Stimulated activated CD4-positive, alpha-beta T cell treated with anti-CD3 and anti-CD28 coated beads, Interleukin-1b, Interleukin-23, amount 100 ng/mL, for 1 hour (primary cell): ENCODE measurements at places on chromosomes 1 and 21.

DNA sequence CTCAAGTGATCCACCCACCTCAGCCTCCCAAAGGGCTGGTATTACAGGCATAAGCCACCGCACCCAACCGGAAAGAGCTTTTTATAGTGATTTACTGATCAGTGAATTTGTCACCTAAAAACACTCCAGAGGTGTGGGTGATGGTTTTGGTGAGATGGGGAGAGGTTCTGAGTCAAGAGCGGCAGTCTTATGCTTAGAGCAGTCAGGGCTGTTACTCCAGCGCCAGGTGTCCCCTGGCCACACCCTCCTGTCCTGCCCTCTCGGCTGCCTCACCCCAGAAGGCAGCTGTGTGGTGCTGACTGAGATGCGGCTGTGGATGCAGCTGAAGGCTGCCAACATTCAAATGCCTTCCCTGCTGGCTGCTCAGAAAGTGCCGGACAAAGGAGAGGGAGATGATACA lies 94.5 kb upstream of the LPGAT1 start:
- DNase-seq: no peak

- no peak for DNase-seq
Measured at GRCh38 chr1:43312212-43312623, 11.4 kb downstream of the TIE1 start.

DNA sequence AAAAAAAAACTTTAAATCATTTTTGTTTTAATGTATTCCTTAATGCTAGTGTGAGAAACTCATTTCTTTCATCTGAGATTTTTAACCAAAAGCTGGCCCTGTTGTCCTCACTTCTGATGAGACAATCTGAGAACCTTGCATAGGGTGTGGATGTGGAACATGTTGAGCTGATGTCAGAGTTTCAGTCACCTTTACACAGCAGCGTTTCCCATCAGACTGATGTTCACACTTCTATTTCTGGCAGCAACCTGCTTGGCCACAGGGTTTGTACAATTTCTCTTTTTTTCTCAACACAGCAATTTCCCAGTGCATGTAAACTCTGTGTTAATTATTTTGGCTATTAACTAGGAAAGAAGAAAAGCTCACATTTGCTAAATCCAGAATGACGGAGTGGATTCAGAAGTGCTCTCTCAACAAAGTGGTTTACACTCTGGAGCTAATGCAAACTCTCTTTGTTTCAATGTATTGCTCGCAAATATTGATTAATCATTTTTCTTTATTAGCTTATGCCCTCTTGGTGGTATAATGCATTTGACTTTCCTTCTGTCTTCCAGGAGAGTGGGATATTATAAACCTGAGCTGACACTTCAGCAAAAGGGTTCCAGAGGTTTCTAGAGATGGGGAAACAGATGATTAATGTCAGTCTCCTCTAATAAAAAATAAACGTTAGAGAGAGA lies 70.5 kb upstream of the HSPA13 start:
- no peak for DNase-seq

DNA sequence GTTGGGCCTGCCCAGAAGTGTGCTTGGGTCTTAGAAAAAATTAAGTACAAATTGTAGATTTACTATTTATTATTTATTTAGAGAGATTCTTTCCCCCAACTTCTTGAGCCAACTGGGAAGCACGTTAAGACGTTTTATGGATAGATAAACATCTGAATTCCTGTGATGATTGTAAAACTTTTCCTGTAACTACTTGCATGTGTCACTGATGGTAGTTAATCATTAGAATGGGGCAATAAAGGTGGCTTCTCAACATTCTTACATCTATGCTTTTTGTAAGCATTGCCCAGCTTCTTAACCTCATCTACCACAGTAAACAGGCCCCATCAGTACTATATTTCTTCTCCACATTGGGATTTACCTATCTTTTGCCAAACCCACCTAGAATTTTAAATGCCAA lies 559.8 kb downstream of the LMO4 start:
- DNase-seq: no peak

DNA sequence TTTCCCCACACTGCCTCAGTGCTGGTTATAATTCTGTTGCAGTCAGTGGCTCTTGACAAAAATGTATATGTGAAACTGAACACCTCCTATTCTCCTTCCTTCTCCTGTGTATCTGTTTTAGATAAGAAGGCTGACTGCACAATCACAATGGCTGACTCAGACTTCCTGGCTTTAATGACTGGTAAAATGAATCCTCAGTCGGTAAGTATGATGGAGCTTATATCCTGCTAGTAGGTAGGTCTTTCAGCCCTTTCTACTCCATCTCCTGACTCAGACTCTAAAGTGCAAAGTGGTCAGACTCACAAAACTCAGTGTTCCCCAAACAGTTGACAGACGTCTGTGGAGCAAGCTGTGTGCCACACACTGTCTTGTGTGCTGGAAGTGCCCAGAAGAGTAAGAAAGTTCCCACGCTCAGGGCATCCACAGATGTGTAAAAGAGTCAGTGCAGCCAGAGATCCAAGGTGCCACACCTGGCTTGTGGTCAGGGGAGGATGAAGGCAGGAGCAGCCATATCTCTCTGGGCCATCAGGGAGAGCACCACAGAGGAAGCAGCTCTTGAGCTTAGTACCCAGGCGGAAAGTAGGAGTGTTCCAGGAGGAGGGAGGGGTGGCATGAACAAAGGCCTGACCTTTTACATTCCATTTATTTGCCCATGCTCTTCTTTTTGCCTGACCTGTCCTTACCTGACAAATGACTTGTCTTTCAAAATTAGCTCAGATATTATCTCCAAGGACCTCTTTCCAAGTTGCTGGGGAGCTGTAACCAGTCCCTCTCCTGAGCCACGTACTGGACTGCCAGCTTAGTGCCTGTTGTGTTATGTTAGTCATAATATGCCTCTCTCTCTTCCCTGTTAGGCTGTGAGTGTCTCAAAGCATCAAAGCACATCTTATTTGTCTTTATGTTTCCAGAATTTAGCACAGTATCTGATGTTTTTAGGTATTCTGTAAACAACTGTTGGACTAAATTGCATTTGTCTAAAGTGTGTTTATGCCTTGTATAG lies 14.0 kb upstream of the PODN start:
- DNase-seq: no peak

GRCh38 chr1:212302745-212303383 lies 17.7 kb downstream of the PPP2R5A start:
- no peak for DNase-seq

GRCh38 chr21:35414507-35415139 lies 365.5 kb upstream of the RUNX1 start:
- DNase-seq: no peak

GRCh38 chr1:202689082-202689481 lies 21.2 kb downstream of the SYT2 start:
- no peak for DNase-seq

DNA sequence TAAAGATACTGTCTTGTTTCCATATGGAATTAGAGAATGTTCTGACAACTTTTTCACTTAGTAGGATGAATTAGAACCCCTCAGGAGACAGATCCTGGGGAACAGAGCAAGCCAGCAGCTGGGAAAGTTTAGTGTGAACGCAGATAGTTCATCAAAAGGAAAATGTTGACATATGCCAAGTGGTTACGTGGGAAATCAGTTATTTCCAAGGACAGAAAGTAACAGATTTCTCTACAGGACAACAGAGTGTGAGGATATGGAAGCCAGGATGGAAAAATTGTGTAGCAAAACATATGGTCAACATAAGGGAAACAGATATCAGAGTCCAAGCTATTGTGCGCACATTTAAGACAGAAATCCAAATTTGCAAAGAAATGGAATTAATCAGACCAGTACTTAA lies 419.5 kb downstream of the LRRIQ3 start:
- no peak for DNase-seq

DNA sequence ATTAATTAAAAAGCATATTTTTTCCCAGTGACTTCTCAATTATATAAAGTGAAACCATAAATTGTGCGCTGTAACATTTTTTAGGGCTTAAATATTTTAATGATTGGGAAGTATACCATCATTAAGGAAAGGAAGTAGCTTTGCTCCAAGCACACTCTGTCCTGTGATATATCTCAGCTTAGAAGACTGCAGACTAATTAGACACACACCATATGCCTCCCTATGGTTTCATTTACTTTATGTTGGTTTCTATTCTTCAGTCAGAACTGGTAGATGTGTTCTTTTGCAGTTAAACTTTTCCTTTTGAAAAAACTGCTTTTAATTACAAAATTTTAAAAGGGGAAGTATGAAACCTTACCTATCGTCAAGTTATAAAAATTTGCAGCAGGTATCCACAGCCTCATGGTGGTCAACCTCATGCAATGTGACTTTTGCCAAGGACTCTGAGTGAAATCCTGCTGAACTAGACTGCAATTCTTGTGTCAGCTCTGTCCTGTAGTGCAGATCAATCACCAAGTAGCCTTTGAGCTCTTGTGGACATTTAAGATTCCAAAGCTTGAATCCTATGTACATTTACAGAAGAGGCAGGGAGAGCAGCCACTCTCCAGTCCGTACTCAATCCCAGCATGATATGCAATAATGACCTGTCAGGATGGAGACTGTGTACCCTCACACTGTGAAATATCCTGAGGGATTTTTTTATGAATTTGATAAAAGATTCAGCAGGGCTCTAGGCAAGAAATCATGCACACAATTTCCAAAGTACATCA lies 149.1 kb downstream of the AMY1C start:
- DNase-seq: no peak

DNA sequence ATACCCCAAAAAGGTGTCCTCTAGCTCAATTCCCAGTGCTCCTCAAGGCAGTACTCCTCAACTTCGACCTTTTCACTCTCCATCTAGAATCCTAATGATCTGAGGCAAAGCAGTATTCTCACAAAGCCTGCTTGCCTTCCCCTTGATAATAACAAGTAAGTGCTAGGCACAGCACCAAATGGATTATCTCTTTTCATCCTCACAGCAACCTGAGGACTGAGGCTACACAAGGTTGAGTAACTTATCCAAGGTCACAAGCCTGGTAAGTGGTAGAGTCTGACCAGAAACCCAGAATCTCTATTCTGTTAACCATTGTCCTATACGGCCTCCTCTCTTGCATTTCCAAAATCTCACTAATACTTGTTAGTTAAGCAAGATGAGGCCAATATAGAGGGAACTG lies 5.1 kb downstream of the SYDE2 start:
- DNase-seq: no peak

- DNase-seq: no peak
Measured at GRCh38 chr1:47849005-47849521, 148.1 kb downstream of the TRABD2B start.

DNA sequence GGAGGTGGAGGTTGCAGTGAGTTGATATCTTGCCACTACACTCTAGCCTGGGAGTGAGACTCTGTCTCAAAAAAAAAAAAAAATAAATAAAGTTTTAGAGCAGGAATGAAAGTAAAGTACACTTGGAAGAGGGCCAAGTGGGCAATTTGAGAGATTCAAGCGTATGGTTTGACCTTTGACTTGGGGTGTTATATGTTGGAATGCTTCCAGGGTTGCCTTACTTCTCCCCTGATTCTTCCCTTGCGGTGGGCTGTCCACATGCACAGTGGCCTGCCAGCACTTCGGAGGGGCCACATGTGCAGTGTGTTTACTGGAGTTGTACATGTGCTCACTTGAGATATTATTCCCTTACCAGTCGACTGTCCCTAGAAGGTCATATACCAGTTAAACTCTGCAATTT lies 295.5 kb upstream of the PROX1 start:
- DNase-seq: no peak

GRCh38 chr1:24317081-24317480 lies 2.1 kb upstream of the GRHL3 start:
- no peak for DNase-seq

- no peak for DNase-seq
Measured at GRCh38 chr1:201513498-201514243, 6.7 kb upstream of the CSRP1 start.

DNA sequence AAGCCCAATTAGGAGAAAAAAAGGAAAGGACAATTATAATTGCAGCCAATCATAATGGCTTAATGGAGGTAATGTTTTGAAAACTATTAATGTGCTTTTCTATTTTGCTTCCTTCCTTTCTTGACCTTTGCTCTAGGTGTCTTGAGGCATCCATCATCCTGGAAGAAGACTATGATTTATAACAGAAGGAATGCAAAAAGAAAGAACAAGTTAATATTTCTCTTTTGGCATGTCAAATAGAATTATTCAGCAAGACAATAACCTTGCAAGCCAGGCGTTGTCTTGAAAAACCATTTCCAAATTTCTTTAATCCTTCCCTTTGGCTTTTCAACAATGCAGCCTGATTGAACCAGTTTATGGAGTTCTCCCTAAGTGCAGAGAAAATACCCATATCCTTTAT lies 107.7 kb upstream of the USP24 start:
- DNase-seq: no peak

- DNase-seq: no peak
Measured at GRCh38 chr21:15437883-15438282, 291.9 kb upstream of the USP25 start.

- DNase-seq: no peak
Measured at GRCh38 chr1:200959411-200959921, 64.0 kb downstream of the KIF21B start.

DNA sequence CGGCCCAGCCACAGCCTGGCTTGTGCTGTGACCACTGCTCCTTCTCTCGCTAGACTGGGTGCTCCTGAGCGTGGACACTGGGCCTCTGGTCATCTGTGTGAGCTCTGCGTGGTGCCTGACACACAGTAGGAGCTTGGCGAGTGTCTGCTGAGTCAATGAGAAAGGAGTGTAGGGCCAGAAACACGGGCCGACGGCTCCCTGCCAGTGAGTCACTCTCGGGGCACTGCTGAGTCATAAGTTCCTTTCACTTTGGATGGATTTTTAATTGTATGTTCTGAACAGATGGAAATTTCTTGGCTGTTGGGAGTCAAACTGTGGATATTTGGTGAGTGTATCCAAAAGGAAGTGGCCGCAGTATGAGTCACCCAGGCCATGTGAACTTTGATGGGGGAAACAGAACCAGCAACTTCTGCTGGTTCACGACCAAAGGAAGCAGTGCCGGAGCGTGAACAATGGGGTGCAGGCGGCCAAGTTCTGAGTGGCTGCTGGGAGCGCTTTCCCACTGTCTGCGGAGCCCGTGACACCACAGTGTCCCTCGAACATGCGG lies 41.0 kb upstream of the COL18A1 start:
- no peak for DNase-seq

DNA sequence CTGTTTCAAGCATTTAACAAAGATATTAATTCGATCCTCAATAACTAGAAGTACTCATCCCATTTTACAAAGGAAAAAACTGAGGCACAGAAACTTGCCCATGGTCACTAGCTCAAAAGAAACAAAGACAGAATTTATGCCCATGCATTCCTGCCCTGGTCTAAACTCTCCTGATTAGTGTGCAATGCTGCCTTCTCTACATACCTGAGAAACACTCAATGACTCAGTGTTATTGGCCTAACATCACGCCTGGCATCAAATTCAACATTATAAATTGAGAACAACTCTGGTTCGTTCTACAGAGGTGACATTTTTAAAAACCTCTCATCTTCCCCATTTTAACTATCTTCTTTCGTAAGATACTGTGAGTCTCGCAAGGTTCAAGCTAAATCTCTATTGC lies 5.2 kb downstream of the APP start:
- DNase-seq: no peak
